ENCODE measurements at places on chromosomes 5 and 9. TPM values are rescaled to one million over a fixed set of nuclear protein-coding genes. Genes with fewer than 3 reads are reported as not detected.

CCDC171 gene
- 4.8 TPM for total RNA-seq

BSPRY gene
- 27.9 TPM for total RNA-seq

DNA sequence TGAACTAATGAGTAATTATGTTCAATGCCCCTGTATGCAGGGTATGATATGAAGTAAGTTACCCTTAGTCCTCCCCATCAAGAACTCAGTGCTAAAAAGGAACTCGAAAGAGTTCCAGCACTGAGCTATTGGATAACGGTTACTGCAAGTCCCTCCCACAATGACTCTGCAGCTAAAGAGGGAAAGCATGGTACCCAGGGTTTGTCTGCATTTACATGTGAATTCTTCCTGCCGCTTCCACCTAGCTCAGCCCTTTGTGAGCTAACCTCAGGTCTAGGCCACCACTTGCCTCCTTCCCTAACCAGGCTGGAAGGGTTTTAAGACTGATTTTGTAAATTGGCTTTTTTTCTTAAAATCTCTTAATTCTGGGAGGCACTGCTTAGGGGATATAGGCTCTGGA, 376.8 kb downstream of the EBF1 start:
- H3K36me3 ChIP-seq: no peaks in the 10 kb centered on the region
- H3K27ac ChIP-seq: no peak overlapping the region
- H3K4me3 ChIP-seq: no peak overlapping the region

ANKRD18A gene
- 5.0 TPM for total RNA-seq

- no peak overlapping the region for H3K4me3 ChIP-seq
- no peaks in the 10 kb centered on the region for H3K27me3 ChIP-seq
- H3K27ac ChIP-seq: no peak overlapping the region
- no peak for DNase-seq
- H3K36me3 ChIP-seq: no peaks in the 10 kb centered on the region
Measured at GRCh38 chr9:38744484-38744883, 24.6 kb upstream of the FAM240B start.

GRCh38 chr5:91443761-91444467, 60.8 kb upstream of the ARRDC3 start:
- H3K27me3 ChIP-seq: no peaks in the 10 kb centered on the region
- no peak for DNase-seq
- no peak overlapping the region for H3K27ac ChIP-seq
- H3K4me1 ChIP-seq: no peaks in the 10 kb centered on the region
- no peak overlapping the region for H3K4me3 ChIP-seq
- H3K36me3 ChIP-seq: no peaks in the 10 kb centered on the region

GRCh38 chr5:94682814-94683520, 64.5 kb downstream of the SLF1 start:
- H3K4me1 ChIP-seq: no peaks in the 10 kb centered on the region
- no peaks in the 10 kb centered on the region for H3K27me3 ChIP-seq
- H3K27ac ChIP-seq: no peak overlapping the region
- no peak for DNase-seq

DNA sequence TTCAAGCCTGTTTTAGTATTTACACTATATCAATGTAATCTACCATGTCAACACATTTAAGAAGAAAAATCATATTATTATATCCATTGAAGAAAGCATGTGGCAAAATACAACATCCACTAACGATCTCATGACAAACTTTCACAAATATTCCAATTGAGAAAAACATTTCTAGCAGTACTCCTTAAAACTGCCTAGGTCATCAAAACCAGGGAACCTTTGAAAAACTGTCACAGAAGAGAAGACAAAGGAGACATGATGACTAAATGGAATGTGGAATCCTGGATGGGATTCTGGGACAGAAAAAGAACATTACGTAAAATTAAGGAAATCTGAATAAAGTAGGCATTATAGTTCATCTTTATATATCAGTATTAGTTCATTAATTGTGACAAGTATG, 1091.3 kb upstream of the CDH6 start:
- DNase-seq: no peak
- H3K27ac ChIP-seq: no peak overlapping the region
- no peak overlapping the region for H3K4me3 ChIP-seq
- no peaks in the 10 kb centered on the region for H3K36me3 ChIP-seq
- no peaks in the 10 kb centered on the region for H3K4me1 ChIP-seq

CACNA1B gene
- under 0.01 TPM for total RNA-seq

DNA sequence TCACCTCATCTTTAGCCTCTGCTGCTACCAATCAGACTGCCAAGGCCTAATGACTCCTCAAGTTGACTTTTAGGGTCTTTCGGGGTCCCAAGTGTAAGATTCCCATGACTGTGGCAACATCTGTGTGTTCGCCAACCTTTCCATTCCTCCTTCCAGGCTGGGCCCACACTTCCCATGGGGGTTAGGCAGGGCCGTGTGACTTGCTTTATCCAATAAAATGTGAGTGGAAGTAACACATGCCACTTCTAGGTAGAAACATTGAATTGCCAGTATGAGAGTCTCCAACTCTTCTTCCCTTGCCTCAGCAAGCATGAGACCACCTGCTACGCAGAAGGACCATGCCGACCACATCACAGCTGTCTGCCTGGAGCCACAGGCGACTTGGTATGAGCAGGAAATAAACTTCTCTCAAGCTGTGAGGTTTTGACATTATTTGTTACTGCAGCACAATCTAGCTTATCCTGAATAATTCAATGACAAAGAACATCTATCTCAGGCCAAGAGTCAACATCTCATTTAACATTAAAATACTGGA, 190.4 kb upstream of the IER5L start:
- no peak overlapping the region for H3K27ac ChIP-seq
- H3K36me3 ChIP-seq: no peaks in the 10 kb centered on the region
- H3K27me3 ChIP-seq: no peaks in the 10 kb centered on the region

TMEM174 gene
- not detected for total RNA-seq

- no peak overlapping the region for H3K27ac ChIP-seq
- H3K4me1 ChIP-seq: no peaks in the 10 kb centered on the region
- no peaks in the 10 kb centered on the region for H3K36me3 ChIP-seq
- H3K27me3 ChIP-seq: no peaks in the 10 kb centered on the region
- H3K4me3 ChIP-seq: no peak overlapping the region
Measured at GRCh38 chr9:6996061-6996854, 238.5 kb downstream of the KDM4C start.

EPB41L4B gene
- total RNA-seq: 11.5 TPM

- no peaks in the 10 kb centered on the region for H3K27me3 ChIP-seq
- H3K4me1 ChIP-seq: no peaks in the 10 kb centered on the region
- no peaks in the 10 kb centered on the region for H3K36me3 ChIP-seq
- no peak overlapping the region for H3K27ac ChIP-seq
- no peak overlapping the region for H3K4me3 ChIP-seq
- peak; percentile 54 for DNase-seq
Measured at GRCh38 chr5:106121972-106122605, 1548.6 kb downstream of the EFNA5 start.

- H3K27me3 ChIP-seq: no peaks in the 10 kb centered on the region
- no peaks in the 10 kb centered on the region for H3K36me3 ChIP-seq
- H3K27ac ChIP-seq: no peak overlapping the region
- no peaks in the 10 kb centered on the region for H3K4me1 ChIP-seq
Measured at GRCh38 chr5:57703721-57704120, 221.1 kb upstream of the ACTBL2 start.

- no peak overlapping the region for H3K4me3 ChIP-seq
- no peak overlapping the region for H3K27ac ChIP-seq
- DNase-seq: no peak
- no peaks in the 10 kb centered on the region for H3K27me3 ChIP-seq
- H3K36me3 ChIP-seq: no peaks in the 10 kb centered on the region
Measured at GRCh38 chr5:16606628-16607027, 10.2 kb downstream of the RETREG1 start.

UGT3A1 gene
- total RNA-seq: not detected

STC2 gene
- total RNA-seq: 12.8 TPM

GRIA1 gene
- total RNA-seq: 0.33 TPM

GDA gene
- not detected for total RNA-seq

- no peak overlapping the region for H3K27ac ChIP-seq
- no peak overlapping the region for H3K4me3 ChIP-seq
- DNase-seq: no peak
- H3K36me3 ChIP-seq: no peaks in the 10 kb centered on the region
Measured at GRCh38 chr5:64299805-64300204, 134.2 kb downstream of the RNF180 start.

DNA sequence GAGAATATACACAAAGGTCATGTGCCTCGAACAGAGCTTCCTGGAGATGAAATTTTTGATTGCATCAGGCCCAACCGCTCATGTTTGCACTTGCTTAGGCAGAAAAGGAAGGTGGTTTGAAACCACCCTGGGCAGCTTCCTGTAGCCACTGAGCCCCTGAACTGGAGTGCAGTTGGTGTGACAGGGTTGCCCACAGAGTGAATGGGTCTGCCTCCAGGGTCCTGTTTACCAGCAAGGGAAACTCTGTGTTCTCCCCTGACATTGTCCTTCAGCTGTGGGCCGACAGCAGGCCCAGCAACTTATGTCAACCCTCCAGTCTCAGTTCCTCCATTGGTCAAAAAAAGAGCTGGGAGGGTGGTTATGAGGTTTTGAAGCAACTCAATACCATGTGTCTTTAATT, 289.6 kb downstream of the KIF4B start:
- no peak overlapping the region for H3K27ac ChIP-seq
- no peak for DNase-seq
- H3K27me3 ChIP-seq: no peaks in the 10 kb centered on the region
- H3K36me3 ChIP-seq: no peaks in the 10 kb centered on the region
- H3K4me3 ChIP-seq: no peak overlapping the region
- H3K4me1 ChIP-seq: no peaks in the 10 kb centered on the region

GRCh38 chr9:69207503-69207902, 33.4 kb downstream of the TJP2 start:
- no peak overlapping the region for H3K4me3 ChIP-seq
- no peak overlapping the region for H3K27ac ChIP-seq
- no peaks in the 10 kb centered on the region for H3K4me1 ChIP-seq
- no peaks in the 10 kb centered on the region for H3K27me3 ChIP-seq

SUB1 gene
- 230 TPM for total RNA-seq

GRCh38 chr5:170337045-170337733, 39.6 kb upstream of the LCP2 start:
- no peaks in the 10 kb centered on the region for H3K36me3 ChIP-seq
- DNase-seq: no peak
- H3K27ac ChIP-seq: no peak overlapping the region
- H3K27me3 ChIP-seq: no peaks in the 10 kb centered on the region
- H3K4me3 ChIP-seq: no peak overlapping the region
- H3K4me1 ChIP-seq: no peaks in the 10 kb centered on the region

- no peaks in the 10 kb centered on the region for H3K27me3 ChIP-seq
- H3K4me3 ChIP-seq: no peak overlapping the region
- H3K27ac ChIP-seq: peak overlapping the region; percentile 2
Measured at GRCh38 chr9:38318759-38319495, 73.6 kb upstream of the ALDH1B1 start.

DNA sequence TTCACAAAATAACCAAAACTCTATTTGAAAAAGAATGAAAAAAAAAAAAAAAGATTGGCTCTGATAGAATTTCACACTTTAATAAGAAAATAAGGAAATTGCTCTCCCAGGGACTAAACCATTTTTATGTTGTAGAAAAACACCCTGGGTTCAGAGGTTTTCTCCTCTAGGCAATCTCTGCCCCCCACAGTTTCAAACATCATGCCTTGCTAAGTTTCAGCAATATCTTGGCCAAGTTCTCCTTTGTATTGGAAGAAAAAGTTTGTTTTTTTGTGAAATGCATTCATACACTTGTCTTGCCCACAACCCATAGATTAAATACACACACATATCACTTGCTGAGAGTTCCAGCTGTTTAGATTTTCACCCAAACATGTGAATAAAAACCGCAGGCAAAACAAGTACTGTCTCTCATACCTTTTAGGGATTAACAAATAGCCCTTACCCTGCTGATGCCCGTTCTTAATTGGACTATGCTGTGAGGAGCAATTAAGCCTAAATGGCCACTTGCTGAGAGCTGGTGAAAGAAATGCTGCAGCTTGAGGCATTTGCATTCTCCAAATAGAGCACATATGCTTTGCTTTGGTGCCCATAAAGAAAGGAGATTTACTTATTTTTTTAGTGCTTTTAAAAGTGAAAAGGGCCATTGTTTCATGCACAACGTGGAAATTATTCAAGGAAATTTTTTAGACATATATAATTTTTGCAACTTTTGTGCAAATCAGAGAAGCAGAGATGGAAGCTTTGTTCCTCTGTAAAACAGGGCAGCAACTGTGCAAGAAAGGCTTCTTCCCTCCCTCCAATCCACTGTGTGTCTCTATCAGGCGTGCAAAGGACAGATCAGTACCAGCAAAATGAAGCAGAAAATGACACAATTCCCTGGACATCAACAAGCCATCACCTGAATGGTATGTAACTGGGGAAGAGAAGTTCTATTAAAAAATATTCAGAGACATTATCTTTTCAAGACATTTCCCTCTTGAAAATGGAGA, 262.4 kb upstream of the KIF2A start:
- H3K4me3 ChIP-seq: no peak overlapping the region
- H3K27me3 ChIP-seq: no peaks in the 10 kb centered on the region
- no peak overlapping the region for H3K27ac ChIP-seq
- DNase-seq: no peak
- H3K36me3 ChIP-seq: no peaks in the 10 kb centered on the region

NDUFA8 gene
- total RNA-seq: 30.5 TPM

LMX1B gene
- total RNA-seq: 9.2 TPM

PPIC gene
- 33.1 TPM for total RNA-seq

SAXO1 gene
- 0.16 TPM for total RNA-seq

DNA sequence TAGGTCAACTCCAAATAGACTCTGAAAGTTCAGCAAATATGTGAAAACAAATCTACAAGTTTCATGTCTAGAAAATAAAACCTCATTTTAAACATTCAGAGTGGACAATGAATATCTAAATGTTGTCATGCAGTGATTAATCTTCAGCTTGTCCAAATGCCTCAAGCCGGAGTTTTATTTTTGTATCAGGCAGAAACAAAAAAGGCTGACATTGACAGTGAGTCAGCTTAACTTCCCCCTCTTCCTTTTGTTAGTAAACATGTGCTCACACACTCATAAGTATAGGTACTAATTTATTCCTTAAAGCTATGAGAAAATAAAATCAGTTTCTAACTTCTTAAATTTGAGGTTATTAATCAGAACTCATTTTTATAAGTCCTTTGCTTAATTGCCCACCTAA, 467.9 kb upstream of the DAB2 start:
- no peak overlapping the region for H3K4me3 ChIP-seq
- H3K27ac ChIP-seq: no peak overlapping the region
- no peaks in the 10 kb centered on the region for H3K27me3 ChIP-seq
- no peaks in the 10 kb centered on the region for H3K4me1 ChIP-seq
